Immature natural killer cell (primary cell): ENCODE measurements at places on chromosomes 4 and X. TPM values are rescaled to one million over a fixed set of nuclear protein-coding genes. Genes with fewer than 3 reads are reported as not detected.

- H3K4me1 ChIP-seq, result no peaks in the 10 kb centered on the region
- H3K27ac ChIP-seq, result no peak overlapping the region
- H3K36me3 ChIP-seq, result no peaks in the 10 kb centered on the region
- no peaks in the 10 kb centered on the region for H3K27me3 ChIP-seq
- DNase-seq, result no peak
- no peak overlapping the region for H3K4me3 ChIP-seq
Observed at GRCh38 chr4:174764105-174764729, 64.8 kb downstream of the GLRA3 start.

DNA sequence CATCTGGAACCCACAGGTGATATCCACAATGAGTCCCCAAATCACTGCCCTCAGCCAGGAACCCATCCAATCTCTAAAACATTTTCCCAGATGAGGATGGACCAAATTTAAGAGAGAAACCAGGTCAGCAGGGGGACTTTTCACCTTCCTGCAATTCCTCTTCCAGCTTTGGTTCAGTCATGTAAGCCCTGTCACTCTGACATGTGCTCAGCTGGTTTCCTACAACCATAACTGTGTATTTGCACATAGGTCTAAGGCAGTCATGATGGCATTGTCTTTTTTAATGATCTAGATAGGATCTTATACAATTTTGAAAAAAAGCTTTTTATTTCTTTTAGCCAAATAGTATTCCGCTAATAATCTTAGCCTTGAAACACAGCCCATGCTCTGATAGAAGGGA is 6.5 kb downstream of the CXXC4 start:
- H3K36me3 ChIP-seq, result no peaks in the 10 kb centered on the region
- peaks cover 26% of the 10 kb centered on the region for H3K4me1 ChIP-seq
- H3K27ac ChIP-seq, result no peak overlapping the region
- peaks cover 15% of the 10 kb centered on the region for H3K27me3 ChIP-seq
- no peak overlapping the region for H3K4me3 ChIP-seq

DNA sequence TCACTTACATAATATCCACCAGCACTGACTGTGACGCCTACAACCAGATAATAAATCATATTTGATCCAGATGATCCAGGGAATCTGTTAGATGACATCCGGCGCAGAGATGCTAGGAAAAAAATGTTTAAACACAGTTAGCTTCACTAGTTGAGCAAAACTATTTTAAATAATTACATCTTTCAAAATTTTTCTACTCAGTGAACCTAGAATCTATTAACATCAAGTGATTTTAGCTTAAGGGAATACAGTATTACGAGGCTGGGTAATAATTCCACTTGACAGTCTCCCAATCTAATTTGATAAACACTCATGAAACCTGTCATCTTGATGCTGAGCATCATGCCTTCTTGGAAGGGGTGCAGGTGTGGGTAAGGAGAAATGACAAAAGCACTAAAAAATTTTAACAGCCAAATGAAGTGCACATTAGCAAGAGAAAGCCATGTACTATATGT is 4.7 kb downstream of the MGARP start:
- no peak overlapping the region for H3K4me3 ChIP-seq
- H3K36me3 ChIP-seq, result no peaks in the 10 kb centered on the region
- no peak overlapping the region for H3K27ac ChIP-seq
- no peak for DNase-seq

The AKAP14 gene
- polyA plus RNA-seq, result not detected

DNA sequence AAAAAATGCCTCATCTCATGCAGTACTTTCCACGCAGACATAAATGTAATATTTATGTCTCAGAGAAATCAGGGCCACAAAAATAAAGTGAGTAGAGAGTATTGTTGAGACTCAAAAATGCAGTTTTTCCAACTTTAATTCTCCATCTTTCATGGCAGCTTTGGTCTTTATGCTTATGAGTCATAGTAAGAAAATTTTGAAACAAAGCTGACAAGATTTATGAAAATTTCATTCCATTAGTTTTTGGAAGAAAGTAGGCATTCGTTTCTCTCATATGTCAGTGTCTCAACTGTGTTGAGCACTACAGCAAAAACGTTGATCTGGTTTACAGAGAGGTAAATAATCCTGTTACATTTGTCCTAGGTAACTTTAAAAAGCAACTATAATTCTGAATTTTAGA is 656.8 kb downstream of the IQCM start:
- H3K36me3 ChIP-seq, result no peaks in the 10 kb centered on the region
- DNase-seq, result no peak
- no peak overlapping the region for H3K27ac ChIP-seq
- H3K27me3 ChIP-seq, result peaks cover 5% of the 10 kb centered on the region

GRCh38 chr4:140884431-140885058 is 128.4 kb upstream of the TBC1D9 start:
- H3K27ac ChIP-seq, result no peak overlapping the region
- no peaks in the 10 kb centered on the region for H3K4me1 ChIP-seq
- DNase-seq, result no peak
- H3K36me3 ChIP-seq, result no peaks in the 10 kb centered on the region
- no peak overlapping the region for H3K4me3 ChIP-seq
